ENCODE measurements at places on chromosomes 7 and 10.

DNA sequence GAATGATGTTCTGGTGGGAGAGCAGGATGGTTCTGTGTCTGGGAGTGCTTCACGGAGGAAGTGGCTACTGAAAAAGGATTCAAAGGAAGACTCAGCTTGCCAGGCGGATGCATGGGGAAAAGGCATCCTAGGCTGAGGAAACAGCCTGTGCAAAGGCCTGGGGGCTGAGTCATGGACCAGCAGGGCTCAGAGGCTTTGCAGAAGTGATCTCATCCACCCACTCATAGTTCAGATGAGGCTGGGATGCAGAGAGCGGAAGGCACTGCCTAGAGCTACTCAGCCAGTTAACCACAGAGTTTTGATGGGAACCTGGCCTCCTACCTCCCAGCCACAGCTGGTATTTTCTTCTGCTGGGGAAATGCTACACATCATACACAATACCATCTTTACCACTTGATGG, 15.8 kb upstream of the ADAMTS14 start:
- no peak for DNase-seq

DNA sequence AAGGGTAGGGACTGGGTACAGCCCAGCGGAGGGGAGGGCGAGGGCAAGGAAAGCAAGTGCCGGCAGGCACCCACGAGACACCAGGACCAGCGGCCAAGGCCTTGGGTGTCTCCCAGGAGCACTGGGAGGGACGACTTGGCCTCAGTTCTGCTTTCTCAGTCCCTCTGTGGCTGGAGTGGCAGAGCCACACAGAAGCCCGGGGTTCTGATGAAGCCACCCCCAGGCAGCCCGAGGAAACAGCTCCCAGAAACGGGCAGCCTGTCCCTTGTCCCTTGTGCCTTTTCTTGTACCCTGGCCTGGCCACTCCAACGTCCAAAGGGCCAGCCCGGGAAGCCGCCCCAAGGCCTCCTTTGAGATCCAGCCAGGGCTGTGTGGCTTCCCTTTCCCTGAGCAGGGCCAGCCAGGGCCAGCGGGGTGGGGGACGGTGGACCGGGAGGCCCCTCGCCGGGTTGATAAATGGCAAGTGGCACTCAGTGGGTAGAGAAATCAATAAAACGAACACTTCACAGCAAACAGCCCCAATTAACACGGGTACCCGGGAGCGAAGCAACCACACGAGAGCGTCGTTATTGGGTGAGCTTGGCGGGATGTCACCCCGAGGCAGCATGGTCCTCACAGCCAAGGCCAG, 69.8 kb upstream of the GNA12 start:
- no peak for DNase-seq

GRCh38 chr7:153838591-153838990, 213.6 kb upstream of the DPP6 start:
- no peak for DNase-seq

- DNase-seq = no peak
Measured at GRCh38 chr10:75097666-75098285, 13.7 kb upstream of the SAMD8 start.

DNA sequence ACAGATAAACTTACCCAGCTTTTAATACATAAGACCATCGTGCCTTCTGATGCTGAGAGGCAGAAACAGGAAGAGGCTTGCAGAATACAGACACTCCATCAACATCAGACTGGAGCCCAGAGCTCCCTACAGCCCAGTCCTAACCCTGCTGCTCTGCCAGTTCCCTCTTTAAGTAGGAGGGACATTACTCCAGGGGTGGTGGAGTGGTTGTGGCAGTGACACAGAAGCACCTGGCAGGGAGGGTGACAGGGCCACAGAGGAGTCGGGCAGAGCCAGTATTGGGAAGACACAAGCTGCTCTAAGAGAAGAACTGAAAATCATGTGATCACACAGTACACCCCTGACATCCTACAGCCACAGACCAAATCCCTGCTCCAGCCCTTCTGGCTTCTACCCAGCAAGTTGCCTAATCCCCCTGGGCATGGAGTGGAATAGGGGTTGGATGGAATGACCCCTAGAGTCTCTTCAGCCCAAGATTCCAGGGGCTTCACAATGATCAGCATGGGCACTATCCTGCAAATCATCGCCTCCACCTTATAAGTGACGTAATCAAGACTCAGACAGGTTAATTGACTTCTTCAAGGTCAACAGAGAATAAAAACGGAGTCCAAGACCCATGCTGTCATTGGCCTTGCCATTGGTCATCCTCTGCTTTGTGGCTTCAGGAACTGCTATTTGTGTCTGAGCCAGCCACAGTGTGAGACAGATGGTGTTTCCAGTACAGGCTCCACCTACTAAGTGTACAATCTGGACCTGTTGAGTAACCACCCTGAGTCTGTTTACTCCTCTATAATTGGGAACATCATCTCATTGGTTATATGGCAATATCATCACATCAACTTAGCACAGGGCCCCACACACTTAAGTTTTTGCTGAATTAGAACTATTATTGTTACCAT, 61.1 kb upstream of the ZMIZ1 start:
- DNase-seq = no peak

- no peak for DNase-seq
Measured at GRCh38 chr10:13700473-13701144, 113.8 kb downstream of the PRPF18 start.

GRCh38 chr10:91023700-91024398, 103.0 kb upstream of the ANKRD1 start:
- no peak for DNase-seq

DNA sequence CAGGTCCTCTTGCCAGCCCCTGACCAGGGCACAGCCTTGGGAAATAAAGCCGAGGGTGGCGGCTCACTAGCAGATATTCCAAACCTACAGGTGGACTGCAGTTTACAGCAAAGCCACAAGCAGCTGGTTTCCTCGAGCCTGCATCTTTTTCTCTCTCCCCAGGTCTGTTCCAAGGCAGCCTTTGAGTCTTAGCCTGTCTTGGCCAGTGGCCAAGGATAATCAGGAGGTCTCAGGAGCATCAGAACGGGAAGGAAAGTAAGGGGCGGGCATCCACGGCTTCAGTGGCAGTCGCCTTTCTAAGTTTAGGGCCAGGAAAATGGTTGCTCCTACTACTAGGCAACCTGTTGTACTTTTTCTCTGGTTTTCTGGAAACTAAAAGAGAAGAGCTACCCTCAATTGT, 219.7 kb upstream of the ZMIZ1 start:
- no peak for DNase-seq

Measured in esophagus squamous epithelium (tissue), 5 donors.